CD4-positive, alpha-beta T cell treated with Interleukin-15 for 1 hour (primary cell): ENCODE measurements at places on chromosomes 13 and 19.

DNA sequence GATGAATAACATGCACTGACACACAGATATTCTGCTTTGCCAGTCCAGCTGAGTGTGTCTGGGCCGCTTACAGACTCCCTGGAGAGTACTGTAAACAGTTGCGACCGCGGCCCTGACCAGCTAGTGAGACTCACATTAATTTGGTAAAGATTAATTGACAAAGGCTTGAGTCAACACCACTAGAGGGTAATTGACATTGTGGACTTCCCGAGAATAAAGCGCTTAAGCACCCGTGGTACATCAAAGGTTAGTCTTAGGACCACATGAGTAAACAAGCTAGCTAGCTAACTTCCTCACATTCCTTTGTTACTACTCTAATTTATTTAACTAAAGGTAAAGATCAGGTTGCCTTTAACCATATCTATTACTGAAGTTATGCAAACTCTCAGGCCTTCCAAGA, 624.4 kb upstream of the ARGLU1 start:
- no peak for DNase-seq

GRCh38 chr13:93727211-93728141, 500.9 kb downstream of the GPC6 start:
- no peak for DNase-seq

DNA sequence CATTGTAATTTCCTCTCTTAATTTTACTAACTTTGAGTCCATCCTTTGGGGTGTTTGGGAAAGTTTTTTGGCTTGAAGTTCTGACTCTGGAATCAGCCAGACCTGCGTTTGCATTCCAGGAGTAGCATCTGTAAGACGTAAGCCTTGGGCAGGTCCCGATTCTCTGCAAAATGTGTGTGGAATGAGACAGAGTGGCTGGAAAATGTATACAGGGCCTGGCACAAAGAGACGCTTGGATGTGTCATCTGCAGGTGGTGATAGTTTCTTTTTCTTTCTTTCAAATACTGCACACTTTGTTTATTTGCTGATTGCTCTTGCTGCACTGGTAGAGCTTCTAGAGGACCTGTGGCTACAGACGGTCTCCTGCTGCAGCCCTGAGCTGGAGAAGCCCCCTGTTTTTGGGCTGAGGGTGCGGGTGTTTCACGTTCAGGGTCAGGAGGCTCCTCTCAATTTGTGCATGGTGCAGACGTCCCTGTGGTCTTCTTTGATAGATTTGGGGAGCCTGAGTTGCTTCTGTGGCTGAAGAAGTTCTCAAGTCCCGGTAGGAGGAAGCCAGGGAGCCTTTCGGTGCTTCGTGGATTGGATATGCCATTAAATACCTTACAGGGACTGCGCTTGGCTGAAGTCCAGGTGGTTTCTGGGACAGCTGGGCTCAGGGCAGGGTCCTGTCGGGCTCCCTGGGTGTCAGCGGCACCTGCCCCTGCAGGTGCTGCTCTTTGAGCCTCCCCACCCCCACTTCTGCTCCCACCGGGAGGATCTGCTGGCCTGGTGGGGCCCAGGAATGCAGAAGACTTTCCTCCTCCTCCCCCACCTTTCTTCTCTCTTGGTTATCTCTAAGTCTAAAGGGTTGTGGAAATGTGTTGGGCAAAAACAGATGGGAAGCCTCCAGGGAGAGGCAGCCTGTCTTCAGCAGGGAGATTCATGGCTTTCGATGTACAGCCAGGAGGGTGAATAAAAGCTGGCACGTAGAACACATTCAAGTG, 44.0 kb upstream of the GAS6 start:
- no peak for DNase-seq

DNA sequence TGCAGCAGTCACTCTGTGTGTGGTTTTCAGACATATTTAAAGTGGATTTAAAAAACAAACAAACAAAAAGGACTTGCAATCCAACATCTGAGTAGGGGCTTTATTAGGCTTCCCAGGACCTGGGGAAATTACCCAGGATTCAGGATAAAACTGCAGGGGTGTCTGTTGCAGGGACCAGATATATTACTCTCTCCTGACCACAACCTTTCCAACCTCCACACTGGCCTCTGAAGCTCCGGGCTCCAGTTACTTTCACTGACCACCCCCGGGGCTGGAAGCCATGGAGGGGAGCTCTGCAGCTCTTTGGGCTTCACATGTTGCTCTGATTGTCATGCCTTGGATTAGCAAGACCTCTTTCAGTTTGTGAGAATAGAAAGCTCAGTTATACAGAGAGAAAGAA, 75.2 kb downstream of the INSR start:
- no peak for DNase-seq

DNA sequence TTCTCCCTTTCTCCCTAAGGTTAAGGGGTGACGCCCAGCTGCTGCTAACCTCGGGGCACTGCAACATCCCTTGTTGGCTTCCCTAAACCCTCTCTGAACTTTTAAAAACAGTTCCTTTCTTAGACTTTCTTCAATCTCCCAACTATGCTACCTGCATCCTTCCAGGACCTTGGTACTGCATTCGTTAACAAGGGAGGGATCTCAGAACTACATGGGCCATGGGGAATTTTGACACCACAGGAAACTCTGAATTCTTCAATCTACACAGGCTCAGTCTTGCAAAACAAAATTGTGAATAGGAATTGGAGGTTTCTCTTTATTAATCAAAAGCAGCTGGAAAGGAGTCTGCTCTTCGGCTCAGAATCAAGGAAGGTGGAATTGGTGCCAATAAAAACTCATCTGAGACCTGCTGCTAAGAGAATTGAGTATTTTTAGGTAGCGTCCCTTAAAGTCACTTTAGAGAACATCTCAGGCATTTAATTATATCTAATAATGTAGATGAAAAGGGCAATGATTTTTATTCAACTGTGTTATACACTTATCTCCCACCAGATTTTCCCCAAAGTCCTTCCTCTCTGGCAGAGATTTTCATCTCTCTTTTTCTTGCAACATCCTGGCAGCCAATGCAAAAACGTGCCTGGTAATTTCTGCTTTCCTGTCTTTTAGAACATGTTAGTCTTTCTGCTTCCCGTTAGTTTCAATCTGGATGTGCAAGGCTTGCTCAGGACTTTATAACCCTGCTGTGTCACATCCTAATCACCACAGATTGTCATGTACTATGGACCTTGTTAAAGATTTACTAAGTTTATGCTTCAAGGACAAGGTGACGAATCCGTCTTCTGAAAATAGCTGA, 69.1 kb upstream of the SLC15A1 start:
- DNase-seq = no peak

DNA sequence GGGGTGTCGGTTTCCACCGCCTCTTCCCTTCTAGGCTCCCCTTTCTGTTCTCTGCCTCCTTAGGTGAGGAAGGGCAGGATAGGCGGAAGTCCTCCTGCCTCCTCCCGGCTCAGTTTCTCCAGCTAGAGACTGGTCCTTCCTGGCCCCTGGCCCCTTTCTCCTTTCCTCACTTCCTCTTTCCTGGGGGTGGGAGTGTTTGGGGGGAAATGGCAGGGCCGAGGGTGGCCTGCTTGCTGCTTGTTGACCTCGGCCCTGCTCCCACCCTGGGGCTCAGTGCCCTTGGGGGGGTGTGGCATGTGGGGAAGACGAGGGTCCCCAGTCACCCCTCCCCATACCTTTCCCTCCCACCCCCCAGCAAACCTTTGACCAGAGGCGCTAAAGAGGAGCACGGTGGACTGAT, 5.0 kb downstream of the U2AF2 start:
- DNase-seq = no peak

- no peak for DNase-seq
Measured at GRCh38 chr13:59801107-59801880, 362.4 kb downstream of the DIAPH3 start.

GRCh38 chr13:113320226-113320875, 23.3 kb downstream of the LAMP1 start:
- no peak for DNase-seq

- DNase-seq = no peak
Measured at GRCh38 chr13:39527961-39528660, 74.9 kb downstream of the LHFPL6 start.

DNA sequence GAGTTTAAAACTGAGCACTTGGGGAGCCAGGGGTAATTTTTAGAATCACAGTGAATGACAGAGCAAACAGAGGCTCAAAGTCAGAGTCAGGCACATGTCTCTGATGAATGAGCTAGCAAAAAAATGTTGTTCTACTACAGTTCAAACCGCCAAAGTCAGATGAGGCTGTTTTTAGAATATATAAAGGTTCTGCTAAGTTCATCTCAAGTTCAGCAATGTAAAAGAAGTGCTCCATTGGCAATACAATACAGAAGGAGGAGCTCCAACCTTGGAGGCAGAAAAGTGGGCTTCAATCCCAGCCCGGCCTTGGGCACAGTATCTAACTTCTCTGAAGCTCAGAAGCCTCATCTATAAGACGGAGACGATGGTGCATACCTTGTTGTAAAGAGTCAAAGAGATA, 70.1 kb upstream of the IPO5 start:
- DNase-seq = no peak

- no peak for DNase-seq
Measured at GRCh38 chr13:26406791-26407190, 150.7 kb upstream of the WASF3 start.

DNA sequence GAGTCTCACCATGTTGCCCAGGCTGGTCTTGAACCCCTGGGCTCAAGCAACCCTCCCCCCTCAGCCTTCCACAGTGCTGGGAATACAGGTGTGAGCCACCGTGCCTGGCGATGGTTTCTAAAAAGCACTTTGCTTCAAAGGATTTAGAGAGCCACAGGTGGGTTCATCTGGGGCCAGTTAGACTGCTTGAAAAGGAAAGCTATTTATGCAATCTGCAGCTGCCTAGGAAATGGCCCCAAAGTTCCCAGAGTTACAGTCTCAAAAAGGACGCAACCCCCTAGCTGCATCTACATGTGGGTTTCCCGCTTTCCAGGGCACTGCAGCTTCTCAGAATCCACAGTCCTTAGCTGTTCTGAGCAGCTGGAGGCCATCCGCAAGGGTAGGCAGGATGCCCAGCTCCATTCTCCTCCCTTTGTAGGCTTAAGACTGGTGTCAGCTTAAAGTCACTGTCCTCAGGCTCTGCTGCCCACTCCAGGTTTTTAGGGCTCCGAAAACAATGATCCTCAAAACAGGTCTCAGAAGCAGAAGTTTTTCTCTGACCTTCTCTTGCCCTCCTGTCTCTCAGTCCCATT, 41.4 kb downstream of the ZNF823 start:
- no peak for DNase-seq

GRCh38 chr13:107277911-107278310, 710.0 kb upstream of the ARGLU1 start:
- no peak for DNase-seq

GRCh38 chr13:39311619-39312018, 273.4 kb downstream of the NHLRC3 start:
- no peak for DNase-seq

DNA sequence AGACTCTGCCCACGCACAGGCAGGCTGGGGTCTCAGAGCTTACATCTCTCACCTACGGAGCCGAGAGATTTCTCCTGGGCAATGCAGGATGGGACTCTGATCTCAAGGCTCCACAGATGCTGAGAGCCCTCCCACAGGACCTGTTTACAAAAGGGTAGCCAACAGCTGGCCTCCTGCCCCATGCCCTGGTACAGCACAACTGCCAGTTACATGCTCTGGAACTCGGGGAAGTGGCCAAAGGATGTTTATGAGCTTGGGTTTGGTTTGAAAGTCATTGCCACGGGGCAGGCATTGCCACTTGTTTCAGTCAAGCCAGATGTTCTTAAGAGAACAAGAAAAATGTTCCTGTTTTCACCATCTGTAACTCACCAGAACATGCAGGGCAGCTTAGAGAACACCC, 3.5 kb downstream of the DHRS12 start:
- DNase-seq = no peak

- no peak for DNase-seq
Measured at GRCh38 chr19:33669376-33669775, 47.6 kb downstream of the CHST8 start.

GRCh38 chr13:108427355-108427754, 157.8 kb downstream of the TNFSF13B start:
- DNase-seq = no peak

GRCh38 chr19:18675779-18676178, 7.7 kb upstream of the CRTC1 start:
- DNase-seq = no peak
